ENCODE measurements at places on chromosomes 12 and 14.

GRCh38 chr14:59130462-59130861 lies 58.0 kb upstream of the DAAM1 start:
- DNase-seq = no peak

DNA sequence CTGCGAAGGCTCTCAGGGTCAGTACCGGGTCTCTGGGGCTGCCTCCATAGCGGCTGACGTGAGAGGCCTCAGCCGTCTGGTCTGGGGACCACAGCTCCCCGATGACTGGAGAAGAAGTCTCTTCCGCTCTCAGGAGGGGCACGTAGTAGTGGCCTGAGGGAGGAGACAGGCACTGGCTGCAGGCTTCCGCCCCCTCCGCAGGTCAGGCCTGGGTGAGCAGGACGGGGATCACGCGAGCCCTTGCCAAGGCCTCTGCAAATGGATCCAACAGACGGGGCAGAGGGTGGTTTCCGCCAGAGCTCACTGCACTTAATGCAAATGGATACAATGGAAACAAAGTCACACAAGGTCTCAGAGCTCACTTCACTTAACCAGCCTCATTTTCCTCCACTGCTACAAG lies 24.7 kb downstream of the ANKLE2 start:
- DNase-seq = no peak

DNA sequence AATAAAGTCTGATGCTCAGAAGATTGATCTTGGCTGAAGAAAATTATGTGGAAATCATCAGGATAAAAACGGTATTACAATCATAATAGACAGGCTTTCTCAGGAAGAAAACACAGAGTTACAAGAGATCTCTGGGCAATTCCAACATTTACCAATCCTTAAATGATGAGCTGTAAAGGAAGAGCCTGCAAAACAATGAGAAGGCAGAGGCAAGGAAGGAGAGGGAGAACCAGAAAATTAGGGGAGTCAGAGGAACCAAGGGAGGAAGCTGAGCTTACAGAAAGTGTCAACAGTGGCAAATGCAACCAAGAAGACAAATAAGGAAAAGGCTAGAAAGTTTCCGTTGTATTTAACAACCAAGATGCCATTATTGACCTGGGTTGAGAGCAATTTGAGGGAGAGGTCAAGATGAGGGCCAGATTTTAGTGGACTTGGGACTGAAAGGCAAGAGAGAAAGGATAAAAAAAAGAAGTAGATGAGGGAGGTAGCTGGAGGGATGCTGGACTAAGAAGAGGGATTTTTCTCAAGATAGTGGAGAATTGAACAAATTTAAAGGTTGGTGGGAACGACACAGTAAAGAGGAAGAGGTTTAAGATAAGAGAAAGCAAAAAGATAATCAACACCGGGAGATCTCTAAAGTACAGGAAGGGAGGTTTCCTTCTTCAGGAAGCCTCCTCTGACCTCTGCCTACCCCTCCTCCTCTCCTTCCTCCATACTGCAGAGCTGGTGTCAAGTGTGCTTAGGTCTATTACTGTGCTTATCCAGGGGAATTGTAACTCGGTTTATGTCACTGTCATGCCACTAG lies 116.9 kb downstream of the DUSP6 start:
- no peak for DNase-seq

DNA sequence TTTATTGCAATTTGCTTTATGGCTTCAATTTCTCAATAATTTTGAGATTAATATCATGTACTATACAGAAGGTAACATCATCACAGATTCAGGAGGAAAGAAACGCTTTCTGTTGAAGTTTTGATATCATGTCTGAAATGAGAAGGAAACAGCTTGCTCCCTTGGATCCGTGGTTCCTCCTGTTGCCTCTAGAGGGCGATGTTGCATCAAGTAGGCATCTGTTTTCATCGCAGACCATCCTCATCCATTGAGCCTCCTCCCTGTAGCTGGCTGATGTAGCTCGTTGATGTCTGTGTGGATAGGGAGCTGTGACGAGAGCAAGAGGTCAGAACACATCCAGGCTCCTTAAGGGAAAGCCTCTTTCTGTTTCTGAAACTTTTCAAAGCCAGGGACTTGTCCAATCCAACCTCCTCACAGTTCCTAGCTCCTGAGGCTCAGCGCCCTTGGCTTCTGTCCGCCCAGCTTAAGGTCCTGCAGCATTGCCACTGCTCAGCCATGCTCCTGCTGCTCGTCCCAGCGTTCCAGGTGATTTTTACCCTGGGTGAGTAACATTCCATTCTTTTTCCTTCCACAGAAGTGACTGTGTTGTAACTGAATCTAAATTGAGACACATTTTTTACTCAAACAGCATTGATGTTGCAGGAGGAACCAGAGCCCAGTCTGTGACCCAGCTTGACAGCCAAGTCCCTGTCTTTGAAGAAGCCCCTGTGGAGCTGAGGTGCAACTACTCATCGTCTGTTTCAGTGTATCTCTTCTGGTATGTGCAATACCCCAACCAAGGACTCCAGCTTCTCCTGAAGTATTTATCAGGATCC lies 304.8 kb upstream of the OR4E1 start:
- DNase-seq = peak; percentile 24

DNA sequence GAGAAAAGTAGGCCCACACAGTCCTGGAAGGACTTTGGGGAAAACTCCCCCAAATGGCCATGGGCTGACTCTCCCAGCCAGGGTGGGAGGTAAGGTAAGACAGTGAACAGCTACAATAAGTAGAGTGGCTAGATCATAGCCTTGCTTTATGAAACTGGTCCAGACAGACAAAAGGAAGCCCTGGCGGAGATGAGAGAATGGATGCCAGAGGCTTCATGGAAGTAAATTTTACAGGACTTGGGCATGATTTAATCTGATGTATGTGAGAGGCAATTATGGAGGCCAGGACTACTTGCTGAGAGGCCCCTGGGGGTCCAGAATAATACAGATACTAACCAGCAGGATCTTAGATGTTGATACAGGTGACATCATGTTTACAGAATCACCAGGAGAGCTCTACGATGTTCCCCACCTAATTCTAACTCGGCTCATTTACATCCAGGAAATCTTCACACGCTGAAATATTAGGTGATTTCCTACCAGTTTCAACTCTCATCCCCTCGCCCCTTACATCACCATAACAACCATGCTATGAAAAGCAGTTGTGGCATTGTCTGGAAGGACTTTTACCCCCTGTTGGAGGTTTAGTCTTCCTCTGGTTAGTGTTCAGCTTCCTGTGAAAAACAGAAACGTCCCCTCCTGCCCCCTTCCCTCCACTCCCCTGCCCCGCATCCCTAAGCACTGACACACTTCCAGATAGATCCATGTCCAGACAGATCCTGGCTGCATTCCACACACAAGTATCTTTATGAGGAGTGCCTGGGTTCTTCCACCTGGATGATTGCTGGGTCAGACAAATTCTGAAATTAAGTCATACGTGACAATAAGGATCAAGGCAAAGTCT lies 39.5 kb upstream of the NT5DC3 start:
- DNase-seq = no peak

DNA sequence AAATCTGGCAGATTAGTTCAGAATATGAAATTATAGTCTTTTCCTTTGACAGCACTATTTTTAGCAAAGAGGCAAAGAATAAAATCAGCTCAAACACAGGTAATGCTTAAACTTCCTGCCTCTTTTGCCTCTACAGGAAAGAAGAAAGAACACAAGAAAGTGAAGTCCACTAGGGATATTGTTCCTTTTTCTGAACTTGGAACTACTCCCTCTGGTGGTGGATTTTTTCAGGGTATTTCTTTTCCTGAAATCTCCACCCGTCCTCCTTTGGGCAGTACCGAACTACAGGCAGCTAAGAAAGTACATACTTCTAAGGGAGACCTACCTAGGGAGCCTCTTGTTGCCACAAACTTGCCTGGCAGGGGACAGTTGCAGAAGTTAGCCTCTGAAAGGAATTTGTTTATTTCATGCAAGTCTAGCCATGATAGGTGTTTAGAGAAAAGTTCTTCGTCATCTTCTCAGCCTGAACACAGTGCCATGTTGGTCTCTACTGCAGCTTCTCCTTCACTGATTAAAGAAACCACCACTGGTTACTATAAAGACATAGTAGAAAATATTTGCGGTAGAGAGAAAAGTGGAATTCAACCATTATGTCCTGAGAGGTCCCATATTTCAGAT lies 17.4 kb downstream of the TMPO start:
- DNase-seq = no peak

- DNase-seq = no peak
Observed at GRCh38 chr14:29102996-29103395, 336.4 kb downstream of the FOXG1 start.

GRCh38 chr12:5479761-5480160 lies 47.9 kb downstream of the NTF3 start:
- no peak for DNase-seq

DNA sequence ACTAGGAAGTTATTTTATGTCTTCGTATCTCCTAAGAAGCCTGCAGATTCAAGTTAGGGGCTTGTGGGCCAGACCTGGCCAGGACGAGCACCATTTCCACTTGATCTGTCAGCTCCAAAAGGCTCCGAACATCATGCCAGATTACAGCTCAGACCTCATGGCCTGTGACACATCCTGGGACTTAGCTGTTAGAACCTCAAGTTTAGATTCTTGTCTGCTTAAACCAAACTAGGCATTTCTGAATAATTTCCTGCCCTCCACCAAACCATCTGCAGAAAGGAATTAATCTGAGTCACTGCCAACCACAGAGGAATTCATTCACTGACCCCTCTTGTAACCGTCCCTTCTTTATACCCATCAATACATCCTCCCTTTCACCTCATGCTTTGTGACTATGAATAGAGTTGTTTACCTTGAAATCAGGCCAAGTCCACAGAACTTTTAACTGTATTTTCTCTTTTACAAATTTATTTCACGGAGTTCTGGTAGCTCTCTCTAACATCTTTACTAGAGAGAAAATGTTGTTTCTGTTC lies 120.3 kb downstream of the FBXL14 start:
- DNase-seq = no peak

DNA sequence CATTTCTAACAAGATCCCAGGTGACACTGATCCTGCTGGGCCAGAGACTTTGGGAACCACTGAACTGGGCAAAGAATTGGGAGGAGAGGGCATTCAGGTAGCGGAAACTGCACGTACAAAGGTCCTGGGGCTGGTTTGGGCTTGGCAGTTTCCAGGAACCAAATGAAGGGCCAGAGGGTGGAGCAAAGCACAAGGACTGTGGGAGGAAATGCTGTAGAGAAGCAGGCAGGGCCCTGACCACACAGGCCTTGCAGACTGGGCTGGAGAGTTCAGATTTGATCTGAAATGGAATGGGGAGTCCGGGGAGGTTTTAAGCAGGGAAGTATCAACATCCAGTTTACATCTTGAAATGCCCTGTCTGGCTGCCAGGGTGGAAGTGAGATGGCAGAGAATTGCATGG lies 195.1 kb downstream of the PHETA1 start:
- DNase-seq = no peak

DNA sequence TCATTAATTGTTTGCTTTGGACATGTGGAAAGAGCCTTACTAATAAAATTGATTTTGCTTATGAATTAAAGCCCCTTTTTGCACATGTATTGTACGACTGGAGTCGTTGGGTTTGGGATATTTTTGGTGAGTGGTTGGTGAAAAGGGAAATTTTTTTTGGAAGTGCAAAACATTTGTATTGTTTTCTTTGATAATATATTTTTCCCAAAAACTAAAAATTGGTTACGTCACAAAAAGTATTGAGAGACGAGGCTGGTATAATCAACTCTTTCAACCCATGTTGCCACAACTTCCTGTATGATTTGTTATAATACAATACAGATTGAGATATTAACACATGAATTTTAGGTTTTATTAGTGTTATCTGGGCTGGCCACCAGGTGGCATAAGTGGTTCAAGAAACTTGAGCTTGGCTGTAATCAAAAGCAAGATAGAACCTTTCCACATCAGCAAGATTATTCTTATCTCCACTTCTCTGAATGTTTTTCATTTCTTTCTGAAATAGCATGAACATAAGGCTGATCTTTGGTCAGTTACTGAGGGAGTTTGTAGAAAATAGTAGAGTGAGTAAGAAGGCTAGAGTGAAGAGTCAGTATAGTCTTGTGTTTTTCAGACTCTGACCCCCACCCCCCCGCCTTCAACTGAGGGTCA lies 8.7 kb downstream of the NGDN start:
- peak; percentile 64 for DNase-seq

GRCh38 chr14:104891664-104892530 lies 26.8 kb downstream of the CEP170B start:
- DNase-seq = no peak

DNA sequence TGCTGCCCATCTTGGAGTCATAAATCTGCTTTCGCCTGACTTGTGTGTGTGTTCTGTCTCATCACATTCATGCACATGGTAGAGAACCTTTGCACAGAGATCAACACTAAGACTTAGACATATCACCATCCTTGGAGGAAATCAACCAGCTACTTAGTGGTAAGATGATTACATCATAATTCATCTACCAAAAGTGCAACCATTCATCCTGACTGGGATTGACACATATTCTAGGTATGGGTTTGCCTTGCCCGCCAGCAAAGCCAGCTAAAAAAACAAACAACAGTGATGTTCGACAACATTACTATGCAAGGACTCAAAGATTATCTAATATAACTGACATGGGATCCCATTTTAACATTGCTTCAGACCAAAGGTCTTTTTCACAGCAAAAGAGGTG lies 228.7 kb downstream of the NUAK1 start:
- no peak for DNase-seq

DNA sequence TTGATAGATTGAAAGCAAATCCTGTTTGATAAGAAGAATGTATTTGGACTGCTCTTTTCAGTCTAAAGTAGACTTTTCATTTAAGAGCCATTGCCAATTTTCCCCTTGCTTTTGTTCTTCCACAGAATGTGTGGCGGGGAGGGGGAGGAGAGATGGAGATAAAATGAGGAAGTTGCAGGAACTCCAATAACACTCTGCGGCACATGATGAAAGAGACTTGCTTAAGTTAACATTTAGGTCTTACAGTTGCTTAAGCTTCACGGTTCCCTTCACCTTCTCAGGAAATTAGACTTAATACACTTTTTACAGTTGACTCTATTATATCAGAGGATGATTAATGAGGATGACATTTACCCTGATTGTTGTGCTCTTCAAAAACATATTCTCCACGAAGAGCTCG lies 537.3 kb downstream of the TMTC2 start:
- DNase-seq = no peak

DNA sequence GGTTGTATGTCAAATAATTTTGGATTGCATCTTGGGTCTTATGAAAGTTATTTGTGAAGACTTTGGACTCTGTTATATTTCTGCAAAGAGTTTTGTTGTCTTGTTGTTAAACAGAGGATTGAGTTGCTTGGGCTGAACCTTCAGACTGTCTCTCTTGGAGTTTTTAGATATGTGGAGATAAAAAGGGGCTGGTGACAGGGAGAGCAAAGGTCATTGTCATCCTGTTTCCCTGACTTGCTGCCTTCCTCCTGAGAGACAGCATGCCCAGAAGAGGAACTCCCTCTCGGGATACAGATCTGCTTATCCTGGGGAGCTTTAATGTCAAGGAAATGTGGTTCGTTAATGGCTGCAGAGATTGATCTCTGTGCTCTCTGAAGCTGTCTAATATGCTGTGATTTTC lies 47.6 kb upstream of the RFLNA start:
- no peak for DNase-seq
